Right renal pelvis (tissue), 4 donors: ENCODE measurements at places on chromosomes 12 and 14. TPM values are rescaled to one million over a fixed set of nuclear protein-coding genes. Genes with fewer than 3 reads are reported as not detected.

DNA sequence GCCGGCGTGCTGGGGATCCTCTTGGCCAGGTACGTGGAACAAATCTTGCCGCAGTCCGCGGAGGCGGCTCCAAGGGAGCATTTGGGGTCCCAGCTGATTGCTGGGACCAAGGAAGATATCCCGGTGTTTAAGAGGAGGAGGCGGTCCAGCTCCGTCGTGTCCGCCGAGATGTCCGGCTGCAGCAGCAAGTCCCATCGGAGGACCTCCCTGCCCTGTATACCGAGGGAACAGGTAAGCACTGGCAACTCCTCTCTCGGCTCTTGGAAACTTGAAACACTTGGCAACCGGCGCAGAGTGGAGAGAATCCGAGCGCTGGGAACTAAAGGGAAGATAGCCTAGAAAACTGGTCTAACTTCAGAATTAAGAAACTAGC is 1.7 kb downstream of the PDE3A start:
- DNase-seq = peak; percentile 20

JDP2 gene
- 30.7 TPM for polyA plus RNA-seq

- no peak for DNase-seq
These were observed 371.8 kb downstream of the RPL10L start for GRCh38 chr14:46279776-46280175.

GRCh38 chr12:46299851-46300250 is 31.0 kb upstream of the SLC38A1 start:
- DNase-seq = no peak

DHRS2 gene
- 102 TPM for polyA plus RNA-seq

MANSC4 gene
- polyA plus RNA-seq = 0.13 TPM

SYNE2 gene
- polyA plus RNA-seq = 122 TPM

DNA sequence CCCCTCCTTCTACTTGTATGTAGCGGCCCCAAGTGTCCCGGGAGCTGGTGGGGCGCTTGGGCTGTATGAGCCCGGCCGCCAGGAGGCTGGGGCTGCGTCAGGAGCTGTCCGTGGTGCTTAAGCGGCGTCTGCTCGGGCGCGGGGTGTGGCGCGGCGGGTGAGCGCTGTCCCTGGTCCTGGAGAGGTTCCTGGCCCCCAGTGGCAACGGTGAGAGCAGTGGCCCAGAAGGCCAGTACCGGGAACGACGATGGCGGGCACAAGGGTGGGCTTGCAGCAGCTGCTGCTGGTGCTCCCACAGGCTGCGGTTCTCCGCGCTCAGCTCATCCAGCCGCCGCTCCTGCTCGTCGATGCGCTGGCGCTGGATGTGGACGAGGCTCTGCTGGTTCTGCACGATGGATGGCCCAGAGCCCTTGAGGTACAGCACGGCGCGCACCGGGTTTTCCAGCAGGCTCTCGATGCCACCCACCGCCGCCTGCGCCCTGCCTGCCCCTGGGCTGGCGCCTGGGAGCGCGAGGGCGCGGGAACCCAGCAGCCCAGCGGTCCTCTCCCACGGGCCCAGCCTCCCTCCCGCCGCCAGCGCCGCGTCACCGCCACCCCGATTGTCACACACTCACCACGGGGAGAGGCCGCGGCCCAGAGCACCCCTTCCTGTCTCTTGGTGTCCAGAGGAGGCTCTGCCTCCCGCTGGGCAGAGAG is 41.9 kb upstream of the FKBP4 start:
- DNase-seq = peak; percentile 69

IRF2BPL gene
- polyA plus RNA-seq = 47.2 TPM

LAG3 gene
- 1.6 TPM for polyA plus RNA-seq

- DNase-seq = no peak
These were observed 21.1 kb downstream of the BDKRB2 start for GRCh38 chr14:96225745-96226151.

GRCh38 chr14:104937161-104937560 is 12.5 kb downstream of the PLD4 start:
- no peak for DNase-seq

DNA sequence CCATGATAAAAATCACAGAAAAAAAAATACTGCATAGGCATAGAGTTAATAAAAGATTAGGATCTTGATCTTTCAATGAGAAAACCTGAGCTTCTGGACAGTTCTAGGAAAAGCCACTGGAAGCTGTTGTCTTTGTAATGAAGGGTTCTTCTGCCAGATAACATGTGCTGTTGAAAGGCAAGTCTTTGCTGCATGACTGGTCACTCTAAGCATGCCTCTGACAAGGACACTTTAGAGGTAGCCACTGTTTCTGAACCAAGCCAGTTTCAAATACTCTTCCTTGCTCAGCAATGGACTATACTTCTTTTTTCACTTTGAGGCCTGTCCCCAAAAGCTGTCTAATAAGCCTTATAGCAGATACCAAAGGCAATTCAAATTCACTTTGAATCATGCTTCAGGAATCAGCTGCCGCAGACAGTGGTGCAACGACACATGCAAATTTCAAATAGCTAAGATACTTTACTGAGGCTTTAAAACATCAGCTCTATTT is 70.2 kb downstream of the BTG1 start:
- DNase-seq = no peak

DNA sequence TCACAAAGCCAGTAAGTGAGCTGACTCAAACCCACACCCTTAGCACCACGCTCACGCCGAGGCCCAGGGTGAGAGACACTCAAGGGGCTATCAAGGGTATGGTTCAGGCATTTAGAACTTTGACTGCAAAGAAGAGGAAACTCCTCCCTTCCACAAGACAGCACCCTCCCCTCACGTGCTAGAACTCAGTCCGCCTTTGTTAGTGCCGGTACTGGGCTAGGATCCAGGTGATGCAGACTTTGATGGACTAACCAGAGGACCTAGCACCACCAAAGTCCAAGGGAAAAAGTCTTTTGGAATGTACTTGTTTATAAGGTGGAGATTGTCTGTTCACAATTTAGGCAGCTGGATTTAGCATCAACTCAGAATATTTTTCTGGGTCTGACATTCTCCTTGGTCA is 33.7 kb downstream of the VWF start:
- DNase-seq = no peak

DNA sequence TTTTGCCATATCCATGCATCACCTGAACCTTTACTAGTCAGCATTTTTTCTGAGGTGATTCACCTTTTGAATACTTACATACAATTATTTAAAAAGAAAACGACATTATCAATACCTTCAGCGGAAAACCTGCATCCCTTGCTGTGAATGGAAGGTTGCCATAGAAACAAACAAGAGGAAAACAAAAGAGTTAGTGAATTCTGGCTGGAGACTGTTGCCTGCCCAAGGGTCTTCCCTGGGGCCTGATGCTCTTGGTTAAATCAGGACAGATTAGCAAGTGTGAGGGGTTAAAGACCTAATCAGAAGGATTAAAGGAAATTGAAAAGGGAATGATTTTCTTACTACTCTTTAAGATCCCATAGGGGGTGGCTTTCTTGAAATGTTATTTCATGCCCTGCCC is 96.0 kb upstream of the WSCD2 start:
- DNase-seq = no peak

DNA sequence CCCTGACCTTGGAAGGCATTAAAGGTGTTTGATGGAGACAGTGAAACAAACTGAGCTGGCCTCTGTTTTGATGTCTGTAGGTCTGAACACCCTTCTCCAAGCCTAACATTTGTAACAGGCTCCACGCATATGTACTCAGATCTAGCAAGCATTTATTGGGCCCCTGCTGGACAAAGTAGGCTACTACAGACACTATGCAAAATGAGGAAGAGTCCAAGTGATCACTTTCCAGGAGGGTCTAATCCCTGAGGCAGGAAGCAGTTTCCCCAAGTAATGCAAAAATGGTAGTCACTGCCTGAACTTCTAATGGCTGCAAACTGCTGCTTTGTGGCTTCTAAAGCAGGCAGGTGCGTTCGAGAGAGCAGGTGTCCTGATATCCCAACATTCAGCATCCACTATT is 405.8 kb downstream of the MED13L start:
- no peak for DNase-seq

DNA sequence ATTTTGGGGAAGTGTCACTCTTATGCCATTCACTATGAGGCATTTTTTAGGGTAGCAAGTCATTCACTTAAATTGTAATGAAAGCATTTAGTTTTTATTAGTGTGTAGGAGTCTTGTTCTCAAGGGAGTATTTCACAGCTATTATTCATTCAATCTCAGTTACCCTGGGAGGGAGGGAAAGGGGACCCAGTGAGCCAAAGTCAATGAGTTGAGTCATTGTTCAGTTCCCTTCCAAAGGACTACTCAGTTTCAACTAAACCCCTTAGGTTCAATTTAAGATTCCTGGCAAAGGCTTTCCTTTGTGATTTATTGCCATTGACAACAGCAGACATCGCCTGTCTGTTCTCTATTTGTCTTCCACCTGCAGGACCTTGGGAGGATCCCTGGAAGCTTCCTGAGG is 29.3 kb upstream of the RASSF8 start:
- DNase-seq = no peak

GRCh38 chr14:69089046-69089445 is 63.9 kb downstream of the DCAF5 start:
- DNase-seq = no peak

DNA sequence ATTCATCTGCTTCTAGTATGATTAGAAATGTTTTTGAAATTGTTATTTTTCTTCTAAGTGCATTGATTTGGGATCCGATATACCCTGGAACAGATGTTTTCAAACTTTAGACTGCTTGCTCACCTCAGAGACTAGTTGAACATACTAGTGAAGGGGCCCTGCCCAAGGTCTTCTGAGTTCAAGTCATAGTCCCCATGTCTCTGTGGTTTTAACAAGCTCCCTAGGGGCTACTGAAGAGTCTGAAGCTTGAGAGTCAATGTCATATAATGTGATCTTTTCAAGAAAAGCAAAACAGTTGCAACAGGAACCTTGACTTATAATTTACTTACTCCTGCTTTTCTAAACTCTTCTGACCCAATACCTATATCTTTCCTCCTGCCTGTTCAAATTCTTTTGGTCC is 7.5 kb upstream of the UBE2N start:
- DNase-seq = no peak

PRPH gene
- polyA plus RNA-seq = 0.23 TPM

- no peak for DNase-seq
These were observed 115.5 kb upstream of the AEBP2 start for GRCh38 chr12:19323805-19324204.

- no peak for DNase-seq
These were observed 16.6 kb upstream of the CLEC2A start for GRCh38 chr12:9948606-9949296.

GRCh38 chr12:25839470-25839869 is 119.0 kb upstream of the RASSF8 start:
- DNase-seq = no peak

DNA sequence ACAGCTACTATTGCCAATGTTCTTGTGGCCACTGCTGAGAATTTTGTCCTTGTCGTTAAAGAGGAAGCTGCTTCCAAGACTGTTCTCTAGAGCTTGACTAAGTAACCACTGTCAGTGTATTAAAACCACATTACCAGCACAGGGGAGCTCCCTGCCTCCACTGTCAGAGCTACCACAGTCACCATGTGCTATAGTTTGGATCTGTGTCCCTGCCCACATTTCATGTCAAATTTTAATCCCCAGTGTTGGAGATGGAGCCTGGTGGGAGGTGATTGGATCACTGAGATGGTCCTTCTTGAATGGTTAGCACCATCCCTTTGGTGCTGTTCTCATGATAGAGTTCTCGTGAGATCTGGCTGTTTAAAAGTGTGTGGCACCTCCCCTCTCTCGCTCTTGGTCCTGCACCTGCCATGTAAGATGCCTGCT is 23.2 kb upstream of the RAP1B start:
- DNase-seq = no peak

DNA sequence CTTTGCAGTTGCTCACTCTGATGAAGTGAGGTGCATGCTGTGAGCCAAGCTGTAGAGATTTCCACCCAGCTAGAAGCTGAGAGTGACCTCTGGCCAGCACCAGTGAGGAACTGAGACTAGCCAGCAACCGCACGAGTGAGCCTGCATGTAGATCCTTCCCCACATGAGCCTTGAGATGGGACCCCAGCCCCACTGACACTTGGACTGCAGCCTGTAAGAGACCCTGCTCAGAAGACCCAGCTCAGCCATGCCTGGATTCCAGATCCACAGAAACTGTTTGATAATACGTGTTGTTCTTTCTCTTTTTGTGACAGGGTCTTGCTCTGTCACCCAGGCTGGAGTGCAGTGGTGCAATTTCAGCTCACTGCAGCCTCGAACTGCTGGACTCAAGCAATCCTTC is 229.2 kb downstream of the GLT1D1 start:
- DNase-seq = no peak

A2M gene
- 247 TPM for polyA plus RNA-seq

GRCh38 chr12:48454667-48455066 is 17.7 kb upstream of the ANP32D start:
- no peak for DNase-seq

DNA sequence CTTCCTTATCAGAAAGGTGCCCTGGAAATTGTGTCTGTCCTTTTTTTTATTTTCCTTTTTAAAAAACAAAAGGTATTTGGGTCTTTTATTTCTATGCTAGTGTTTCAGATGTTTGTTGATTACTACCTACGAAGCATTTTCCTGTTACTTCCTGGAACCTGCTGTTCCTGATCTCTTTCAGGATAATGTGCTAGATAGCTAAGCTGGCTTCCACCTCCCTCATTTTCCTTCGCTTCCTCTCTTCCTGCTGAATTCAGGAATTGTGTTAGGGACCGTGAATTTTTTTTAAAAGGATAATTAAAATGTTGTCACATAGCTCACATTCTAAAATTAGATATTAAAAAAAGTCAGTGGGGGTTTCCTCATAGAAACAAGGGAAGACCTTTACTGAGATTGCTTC is 27.7 kb downstream of the TMTC2 start:
- DNase-seq = no peak
